Kidney epithelial cell (primary cell): ENCODE measurements at places on chromosomes 4 and X. TPM values are rescaled to one million over a fixed set of nuclear protein-coding genes. Genes with fewer than 3 reads are reported as not detected.

- no peak for DNase-seq
Observed at GRCh38 chr4:41157009-41157408, 57.3 kb downstream of the APBB2 start.

DNA sequence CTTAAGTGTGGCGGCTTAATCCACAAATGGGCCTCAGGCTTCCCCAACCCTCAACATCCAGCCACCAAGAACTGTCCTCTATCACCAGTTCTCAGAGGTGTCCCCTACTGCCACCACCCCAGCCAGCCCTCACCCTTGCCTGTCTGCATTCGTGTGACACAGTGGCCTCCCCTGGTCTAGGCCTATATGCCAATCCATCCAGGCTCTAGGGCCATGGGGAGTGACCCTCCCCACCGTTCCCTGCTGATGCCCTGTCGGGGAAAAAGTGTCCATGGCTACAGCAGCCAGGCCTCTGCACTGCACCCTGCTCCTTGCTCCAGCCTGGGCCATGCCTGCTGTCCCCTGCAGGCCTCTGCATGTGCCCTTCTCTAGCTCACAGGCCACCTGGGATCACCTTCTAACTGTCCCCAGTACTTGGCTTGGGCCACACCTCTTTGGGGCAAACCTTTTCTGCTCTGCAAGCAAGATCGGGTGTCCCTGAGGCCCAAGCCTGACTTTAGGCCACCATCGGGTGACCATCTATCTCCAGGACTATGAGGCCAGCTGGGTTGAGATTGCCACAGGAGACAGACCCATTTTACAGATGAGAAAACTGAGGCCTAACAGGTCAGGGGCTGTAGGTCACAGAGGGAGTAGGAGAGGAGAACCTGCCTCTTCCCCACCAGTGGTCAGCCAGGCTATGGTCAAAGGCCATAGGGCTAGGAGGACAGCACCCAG is 75.8 kb downstream of the JAKMIP1 start:
- DNase-seq, result no peak

DNA sequence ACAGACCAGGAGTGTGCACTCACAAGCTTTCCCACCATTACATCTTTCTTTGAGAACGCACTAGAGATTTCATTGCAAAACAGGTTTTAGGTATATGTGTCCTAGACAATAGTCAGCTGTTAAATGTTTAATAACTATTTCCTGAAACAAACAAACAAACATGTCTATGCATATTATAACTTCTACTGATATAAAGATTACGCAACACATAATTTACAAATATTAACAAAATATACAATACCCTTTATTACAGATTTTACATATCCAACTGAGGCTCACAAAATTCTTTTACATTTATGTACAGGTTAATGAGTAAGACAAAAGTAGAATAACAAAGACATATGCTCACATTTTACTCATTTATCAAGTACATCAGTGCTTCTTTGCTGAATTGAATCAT is 1554.0 kb upstream of the PCDH10 start:
- no peak for DNase-seq

- DNase-seq, result no peak
Observed at GRCh38 chr4:138438608-138439007, 196.5 kb upstream of the SLC7A11 start.

DNA sequence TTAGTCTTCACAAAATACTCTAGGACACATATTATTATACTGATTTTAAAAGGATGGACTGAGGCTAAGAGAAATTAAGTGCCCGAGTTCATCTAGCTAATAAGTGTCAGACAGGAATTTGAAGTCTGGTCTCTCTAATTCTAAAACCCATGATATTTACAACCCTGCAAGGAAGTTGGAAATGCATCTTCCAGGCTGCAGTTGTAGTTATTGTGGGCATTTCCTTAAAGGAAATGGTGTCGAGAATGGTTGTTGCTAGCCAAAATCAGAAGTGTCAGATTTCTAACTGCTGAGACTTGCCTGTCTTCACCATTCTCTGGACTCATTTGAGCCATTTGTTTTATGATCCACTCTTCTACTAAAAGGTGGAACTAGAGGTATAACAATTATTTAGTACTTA is 82.5 kb downstream of the FAT4 start:
- no peak for DNase-seq

The RAB33A gene
- total RNA-seq, result 3.2 and 3.6 TPM in 2 replicates
